Breast epithelium (tissue), 4 donors: ENCODE measurements at places on chromosomes 7 and 10.

DNA sequence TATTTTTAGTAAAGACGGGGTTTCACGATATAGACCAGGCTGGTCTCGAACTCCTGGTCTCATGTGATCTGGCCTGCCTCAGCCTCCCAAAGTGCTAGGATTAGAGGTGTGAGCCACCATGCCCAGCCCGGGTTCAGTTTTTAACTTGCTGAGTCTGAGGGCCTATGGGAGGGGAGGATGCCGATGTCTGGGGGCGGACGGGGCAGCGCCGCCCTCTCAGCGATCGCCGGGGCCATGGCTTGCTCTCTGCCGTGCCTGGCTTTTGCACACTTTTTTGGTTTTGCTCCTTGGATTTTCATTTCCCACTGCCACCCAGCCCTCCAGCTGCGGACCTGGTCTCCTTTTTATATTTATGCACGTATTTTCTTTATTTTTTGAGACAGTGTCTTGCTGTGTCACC is 15.2 kb upstream of the COL26A1 start:
- no peak overlapping the region for H3K27ac ChIP-seq
- H3K36me3 ChIP-seq = no peaks in the 10 kb centered on the region
- H3K4me1 ChIP-seq = no peaks in the 10 kb centered on the region
- no peak overlapping the region for H3K4me3 ChIP-seq
- no peaks in the 10 kb centered on the region for H3K27me3 ChIP-seq
- DNase-seq = no peak

- no peak for DNase-seq
- no peak overlapping the region for H3K27ac ChIP-seq
- H3K4me3 ChIP-seq = no peak overlapping the region
- no peaks in the 10 kb centered on the region for H3K4me1 ChIP-seq
These were observed 39.9 kb upstream of the HDAC9 start for GRCh38 chr7:18455606-18456005.

DNA sequence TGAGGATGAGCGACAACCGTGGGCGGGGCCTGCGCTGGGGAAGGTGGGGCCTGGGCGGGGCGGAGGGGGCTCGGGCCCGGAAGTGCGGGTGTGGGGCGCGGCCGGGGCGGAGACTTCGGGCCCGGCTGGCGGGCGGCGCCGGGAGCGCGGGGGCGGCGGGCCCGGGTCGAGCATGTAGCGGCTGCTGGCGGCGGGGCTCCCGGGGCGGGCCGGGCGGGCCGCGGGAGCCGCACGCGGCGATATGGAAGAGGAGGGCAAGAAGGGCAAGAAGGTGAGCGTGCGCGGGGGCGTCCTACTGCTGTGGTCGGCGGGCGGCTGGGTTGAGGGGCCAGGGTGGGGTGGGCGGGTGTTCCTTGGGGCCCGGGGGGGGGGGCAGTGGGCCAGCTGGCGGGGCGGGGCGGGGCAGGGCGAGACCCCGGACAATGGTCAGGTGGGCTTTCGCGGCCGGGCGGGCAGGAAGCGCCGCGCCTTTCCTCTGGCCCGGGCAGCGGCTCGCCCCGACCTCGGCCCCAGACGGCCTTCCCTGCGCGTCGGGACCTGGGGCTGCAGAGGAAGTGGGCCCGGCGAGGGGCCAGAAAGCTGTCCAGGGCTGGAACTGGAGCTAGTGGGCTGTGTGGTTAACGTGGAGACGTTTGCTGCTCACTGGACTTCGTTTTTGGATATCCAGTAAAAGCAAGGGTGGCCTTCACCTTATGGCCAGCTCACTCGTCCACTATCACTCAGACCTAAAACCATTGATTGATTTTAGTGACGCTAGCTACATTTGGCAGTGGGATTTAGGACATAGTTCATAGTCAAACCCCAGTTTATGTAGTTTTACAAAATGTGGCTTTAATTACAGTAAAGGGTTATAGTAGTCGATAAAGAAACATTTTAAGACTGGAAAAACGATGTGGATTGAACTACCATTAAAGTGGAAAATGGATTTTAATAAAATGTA is at the start of gene CCM2:
Gene CCM2, plus strand, starts transcription at position 109 of the 940 bp plus-strand sequence. Its CDS starts 133 bp downstream, at position 242.
- peak within 1 kb of the TSS; percentile 86 for H3K27ac ChIP-seq
- no peaks in the 10 kb centered on the region for H3K4me1 ChIP-seq
- no peaks in the 10 kb centered on the region for H3K27me3 ChIP-seq
- no peak for DNase-seq

DNA sequence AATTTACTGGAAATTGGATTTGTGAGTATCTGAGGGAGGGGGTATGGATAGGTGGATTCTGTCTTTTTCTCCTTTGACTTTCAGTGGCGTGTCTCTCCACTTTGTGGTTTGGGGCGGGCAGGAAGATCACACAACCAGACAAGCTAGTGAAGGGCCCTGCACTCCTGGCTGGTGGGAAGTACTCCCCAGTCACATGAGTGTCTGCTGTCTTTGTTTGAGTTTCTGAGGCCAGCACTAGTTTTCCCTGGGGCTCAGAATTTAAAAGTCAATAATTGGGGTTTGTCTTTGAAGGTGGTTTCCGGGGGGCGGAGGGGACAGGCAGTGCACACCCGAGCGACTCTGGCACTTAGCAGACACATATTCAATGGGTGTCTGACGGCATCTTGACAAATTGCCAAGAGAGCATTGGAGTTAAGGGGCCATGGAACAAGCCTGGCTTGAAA is 120.1 kb downstream of the WDFY4 start:
- H3K4me1 ChIP-seq = no peaks in the 10 kb centered on the region
- no peak for DNase-seq

DNA sequence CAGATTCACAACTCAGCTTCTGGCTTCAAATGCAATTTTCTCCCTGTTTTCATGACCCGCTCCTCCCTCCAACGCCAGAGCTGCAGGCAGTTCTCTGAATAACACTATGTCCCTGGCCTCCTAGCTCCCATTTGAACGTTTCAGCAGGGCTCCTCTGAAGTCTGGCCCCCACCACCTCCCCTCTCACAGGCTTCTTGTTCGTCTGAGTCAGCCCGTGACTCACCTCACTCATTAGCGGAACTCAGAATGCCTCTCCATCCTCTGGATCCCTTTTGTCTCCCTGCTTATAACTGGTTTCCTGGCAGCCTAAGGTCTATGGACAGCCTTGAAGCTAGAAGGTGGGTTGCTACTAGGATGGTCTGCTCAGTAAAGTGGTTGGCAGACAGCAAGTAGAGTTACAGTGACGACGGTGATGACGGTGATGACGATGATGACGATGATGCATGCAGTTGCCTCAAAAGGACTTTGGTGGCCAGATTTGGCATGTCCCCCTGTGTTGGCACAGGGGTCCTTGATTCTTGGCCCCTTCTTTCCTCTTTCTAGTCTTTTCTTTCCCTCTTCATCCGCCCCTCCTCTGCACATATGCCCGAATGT is 83.3 kb upstream of the MKLN1 start:
- no peaks in the 10 kb centered on the region for H3K4me1 ChIP-seq
- no peak overlapping the region for H3K27ac ChIP-seq
- no peaks in the 10 kb centered on the region for H3K27me3 ChIP-seq
- DNase-seq = no peak

GRCh38 chr7:29946428-29947186 is 43.0 kb downstream of the SCRN1 start:
- no peaks in the 10 kb centered on the region for H3K36me3 ChIP-seq
- H3K4me3 ChIP-seq = no peak overlapping the region
- DNase-seq = no peak

DNA sequence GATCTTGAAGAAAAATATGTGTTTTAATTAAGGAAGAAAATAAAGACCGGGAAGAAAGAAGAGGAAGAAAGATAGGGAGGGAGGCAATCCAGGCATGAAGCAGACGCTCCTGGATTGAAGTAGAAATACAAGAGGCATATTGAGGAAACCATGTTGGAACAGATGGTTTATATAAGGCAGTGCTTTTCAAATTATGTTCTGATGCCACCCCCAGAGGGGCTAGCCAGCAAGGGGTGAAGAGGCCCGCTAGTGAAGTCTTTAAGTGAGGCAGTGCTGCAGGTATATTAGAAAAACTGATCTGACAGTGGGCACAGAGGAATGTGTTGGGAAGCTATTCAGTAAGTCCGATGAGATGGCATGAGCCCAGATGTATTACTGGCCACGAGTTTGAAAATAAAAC is 40.1 kb downstream of the REEP3 start:
- DNase-seq = no peak
- no peaks in the 10 kb centered on the region for H3K36me3 ChIP-seq
- no peak overlapping the region for H3K4me3 ChIP-seq

GRCh38 chr7:39045231-39045630 is 67.5 kb downstream of the POU6F2 start:
- no peak overlapping the region for H3K4me3 ChIP-seq
- H3K4me1 ChIP-seq = no peaks in the 10 kb centered on the region
- no peaks in the 10 kb centered on the region for H3K27me3 ChIP-seq
- no peak for DNase-seq

DNA sequence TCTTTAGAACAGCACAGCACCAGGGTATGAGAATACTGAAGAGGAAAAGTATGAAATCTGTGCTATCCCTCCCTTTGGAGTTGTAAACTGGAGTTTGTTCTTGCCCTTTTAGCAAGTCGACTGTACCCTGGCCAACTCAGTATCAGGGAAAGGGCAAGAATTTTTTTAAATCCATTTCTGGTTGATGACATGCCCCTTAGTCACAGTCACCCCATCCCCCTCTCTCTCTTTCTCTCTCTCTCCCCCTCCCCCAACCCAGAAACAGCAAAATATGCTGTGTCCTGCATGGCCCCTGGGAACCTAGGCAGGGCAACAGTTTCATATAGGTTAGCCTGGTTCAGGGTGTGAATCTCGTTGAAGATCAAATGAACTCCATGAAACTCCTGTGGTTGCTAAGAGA is 177.7 kb upstream of the ADO start:
- H3K27ac ChIP-seq = no peak overlapping the region
- no peaks in the 10 kb centered on the region for H3K4me1 ChIP-seq
- H3K36me3 ChIP-seq = no peaks in the 10 kb centered on the region
- H3K27me3 ChIP-seq = no peaks in the 10 kb centered on the region

GRCh38 chr7:27409776-27410175 is 167.2 kb downstream of the EVX1 start:
- no peaks in the 10 kb centered on the region for H3K27me3 ChIP-seq
- no peaks in the 10 kb centered on the region for H3K4me1 ChIP-seq
- H3K36me3 ChIP-seq = no peaks in the 10 kb centered on the region
